ENCODE measurements at places on chromosomes 12 and 14.

DNA sequence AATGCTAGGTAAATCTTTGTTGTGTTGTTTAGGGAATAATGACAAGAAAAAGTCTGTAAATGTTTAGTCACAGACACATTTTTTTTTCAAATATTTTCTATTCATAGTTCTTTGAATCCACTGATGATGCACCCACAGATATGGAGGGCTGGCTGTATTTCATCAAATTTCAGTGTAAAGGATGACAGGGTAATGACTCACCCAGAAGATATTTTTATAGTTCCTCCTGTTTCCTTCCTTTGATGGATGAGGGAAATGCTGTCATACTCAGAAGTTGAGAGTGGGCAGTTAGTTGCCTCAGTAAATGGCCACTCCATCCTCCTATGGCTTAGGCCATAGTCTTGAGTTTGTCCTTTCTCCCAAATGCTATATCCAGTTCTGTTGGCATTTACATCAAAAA lies 76.9 kb upstream of the REP15 start:
- DNase-seq = no peak

- no peak for DNase-seq
Measured at GRCh38 chr12:113267621-113268020, 46.4 kb downstream of the TPCN1 start.

- DNase-seq = no peak
Measured at GRCh38 chr14:30996892-30997659, 28.4 kb upstream of the AP4S1 start.

- DNase-seq = no peak
Measured at GRCh38 chr12:12946686-12947355, 5.1 kb downstream of the GPRC5D start.

DNA sequence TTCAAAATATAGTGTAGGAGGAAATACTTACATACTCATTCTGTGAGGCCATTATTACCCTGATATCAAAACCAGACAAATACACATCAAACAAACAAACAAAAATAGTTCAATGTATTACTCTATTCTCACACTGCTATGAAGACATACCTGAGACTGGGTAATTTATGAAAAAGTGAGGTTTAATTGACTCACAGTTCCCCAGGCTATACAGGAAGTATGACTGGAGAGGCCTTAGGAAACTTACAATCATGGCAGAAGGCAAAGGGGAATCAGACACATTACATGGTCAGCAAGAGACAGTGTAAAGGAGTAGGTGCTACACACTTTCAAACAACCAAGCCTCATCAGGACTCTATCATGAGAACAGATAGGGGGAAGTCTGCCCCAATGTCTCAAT lies 1023.2 kb downstream of the TMTC2 start:
- DNase-seq = no peak

DNA sequence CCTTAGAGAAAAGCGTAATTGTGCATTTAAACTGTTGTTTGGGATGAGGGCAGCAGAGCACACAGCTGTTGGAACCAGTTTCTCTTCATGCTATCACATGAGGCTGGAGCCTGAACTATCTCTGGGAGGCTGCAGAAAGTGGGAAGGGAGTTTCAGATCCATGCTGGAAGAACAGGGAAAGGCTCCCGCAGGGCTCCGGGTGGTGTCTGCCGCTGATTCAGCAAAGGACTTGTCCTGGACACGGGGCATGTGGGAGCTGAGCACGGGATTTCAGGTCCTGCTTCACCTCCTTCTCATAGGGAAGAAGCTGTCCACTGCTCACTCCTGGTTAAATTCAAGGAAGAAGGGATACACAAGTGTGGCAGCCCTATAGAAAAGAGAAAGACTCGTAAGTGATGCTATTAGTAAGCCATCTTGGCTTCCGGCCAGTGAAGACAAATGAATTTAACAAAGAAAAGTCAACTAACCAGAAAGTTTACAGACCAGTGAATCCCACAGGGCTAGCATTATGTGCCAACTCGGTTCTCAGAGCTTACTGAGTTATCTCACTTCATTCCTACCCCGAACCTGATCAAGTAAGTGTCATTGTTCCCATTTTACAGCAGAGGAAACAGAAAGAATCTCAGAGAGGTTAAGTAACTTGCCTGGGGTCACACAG lies 6.7 kb upstream of the FZD10 start:
- DNase-seq = no peak

- no peak for DNase-seq
Measured at GRCh38 chr14:87961246-87961645, 31.7 kb downstream of the GALC start.

GRCh38 chr12:114679452-114679875 lies 4.5 kb downstream of the TBX3 start:
- no peak for DNase-seq

DNA sequence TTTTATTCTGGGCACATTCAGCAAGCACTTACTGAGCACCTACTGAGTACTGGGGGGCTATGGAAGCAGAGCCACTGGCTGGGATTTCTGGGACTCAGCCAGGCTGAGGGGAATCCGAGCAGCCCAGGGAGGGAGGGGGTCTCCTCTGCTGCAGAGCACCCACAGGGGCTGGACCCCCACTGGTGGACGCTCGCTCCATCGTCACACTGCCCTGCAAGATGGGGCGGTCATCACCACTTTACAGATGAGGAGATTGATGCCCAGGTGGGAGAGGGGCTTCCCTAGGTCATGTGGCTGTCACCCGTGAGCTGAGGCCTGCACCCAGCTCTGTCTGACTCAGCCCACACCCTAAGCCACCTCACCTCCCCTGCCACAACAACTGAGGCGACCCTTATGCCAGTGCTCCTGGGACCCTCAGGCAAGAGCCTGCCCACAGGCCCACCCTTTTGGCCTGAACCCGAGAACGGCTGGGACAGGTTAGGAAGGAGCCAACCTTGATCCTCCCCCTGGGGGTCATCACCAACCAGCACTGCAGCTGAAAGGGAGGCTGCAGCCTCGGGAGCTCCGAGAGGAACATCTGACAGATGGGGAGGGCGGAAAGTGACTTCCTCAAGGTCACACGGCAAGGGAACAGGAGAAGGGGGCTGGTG lies 74.4 kb downstream of the SERPINA3 start:
- DNase-seq = no peak

- no peak for DNase-seq
Measured at GRCh38 chr12:18363321-18363720, 102.0 kb downstream of the PIK3C2G start.

DNA sequence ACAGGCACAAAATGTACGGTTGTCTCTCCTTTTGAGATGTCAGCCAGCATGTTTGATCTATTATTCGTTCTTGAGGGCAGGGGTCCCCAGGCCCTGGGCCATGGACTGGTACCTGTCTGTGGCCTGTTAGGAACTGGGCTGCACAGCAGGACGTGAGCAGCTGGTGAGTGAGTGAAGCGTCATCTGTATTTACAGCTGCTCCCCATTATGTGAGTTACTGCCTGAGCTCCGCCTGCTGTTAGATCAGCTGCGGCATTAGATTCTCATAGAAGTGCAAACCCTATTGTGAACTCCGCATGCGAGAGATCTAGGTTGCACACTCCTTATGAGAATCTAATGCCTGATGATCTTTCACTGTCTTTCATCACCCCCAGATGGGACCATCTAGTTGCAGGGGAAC lies 41.4 kb upstream of the SCN8A start:
- no peak for DNase-seq

DNA sequence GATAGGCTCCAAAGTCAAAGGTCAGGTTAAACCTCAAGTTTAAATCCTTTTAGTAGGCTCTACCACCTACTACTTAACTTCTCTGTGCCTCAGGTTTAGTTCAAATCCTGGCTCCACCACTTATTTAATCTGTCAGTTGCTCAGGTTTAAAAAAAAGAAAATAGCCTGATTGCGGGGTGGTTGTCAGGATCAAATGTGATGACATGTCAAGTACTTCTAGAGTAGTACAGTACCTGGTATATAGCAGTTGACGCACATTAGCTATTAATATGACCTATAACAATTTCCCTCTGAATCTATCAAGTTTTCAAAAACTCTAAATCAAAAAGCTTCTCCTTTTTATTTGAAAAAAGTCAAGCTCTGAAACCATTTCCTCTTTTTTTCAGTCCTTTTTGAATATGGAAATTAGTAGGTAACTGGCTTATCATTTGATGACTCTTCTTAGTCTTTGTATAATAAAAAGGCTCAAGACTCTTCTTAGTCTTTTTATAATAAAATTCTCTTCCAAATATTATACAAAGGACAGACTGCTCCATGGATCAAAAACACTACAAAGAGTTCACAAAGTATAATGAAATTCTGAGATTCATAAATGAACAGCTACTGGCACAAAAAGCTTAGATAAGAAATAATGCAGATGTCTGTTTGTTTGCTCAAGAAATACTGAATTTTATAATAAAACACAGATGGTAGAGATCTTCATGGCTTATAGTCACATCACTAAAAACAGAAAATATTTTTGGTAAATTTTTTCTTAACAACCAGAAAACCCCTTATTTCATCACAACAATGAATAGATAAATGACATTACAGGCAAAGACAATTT lies 5.0 kb downstream of the OSBPL8 start:
- DNase-seq = no peak

GRCh38 chr14:73324533-73324932 lies 87.2 kb downstream of the PAPLN start:
- no peak for DNase-seq

DNA sequence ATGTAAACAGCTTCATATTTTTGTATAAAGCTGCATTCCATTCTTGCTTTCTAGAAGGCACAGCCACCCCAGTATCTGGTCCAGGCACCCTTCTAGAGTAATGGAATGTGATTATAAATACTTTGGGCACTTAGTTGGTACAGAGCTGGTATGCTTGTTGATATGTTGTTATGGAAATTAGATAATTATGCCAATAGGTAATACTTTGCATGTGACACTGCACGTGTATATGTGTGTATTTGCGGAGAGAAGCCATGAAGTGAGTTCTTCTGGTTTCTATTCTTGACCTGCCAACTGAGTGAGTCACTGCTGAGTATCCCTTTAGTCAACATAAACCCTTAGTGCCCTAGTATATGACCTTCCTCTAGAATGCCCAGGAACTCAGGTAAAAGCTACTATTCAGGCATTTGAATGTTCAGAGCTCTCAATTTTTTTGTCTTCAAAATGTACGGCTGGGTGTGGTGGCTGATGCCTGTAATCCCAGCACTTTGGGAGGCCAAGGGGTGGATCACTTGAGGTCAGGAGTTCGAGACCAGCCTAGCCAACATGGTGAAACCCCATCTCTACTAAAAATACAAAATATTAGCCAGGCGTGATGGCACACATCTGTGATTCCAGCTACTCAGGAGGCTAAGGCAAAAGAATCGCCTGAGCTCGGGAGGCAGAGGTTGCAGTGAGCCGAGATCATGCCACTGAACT lies 6.2 kb upstream of the TCP11L2 start:
- no peak for DNase-seq

DNA sequence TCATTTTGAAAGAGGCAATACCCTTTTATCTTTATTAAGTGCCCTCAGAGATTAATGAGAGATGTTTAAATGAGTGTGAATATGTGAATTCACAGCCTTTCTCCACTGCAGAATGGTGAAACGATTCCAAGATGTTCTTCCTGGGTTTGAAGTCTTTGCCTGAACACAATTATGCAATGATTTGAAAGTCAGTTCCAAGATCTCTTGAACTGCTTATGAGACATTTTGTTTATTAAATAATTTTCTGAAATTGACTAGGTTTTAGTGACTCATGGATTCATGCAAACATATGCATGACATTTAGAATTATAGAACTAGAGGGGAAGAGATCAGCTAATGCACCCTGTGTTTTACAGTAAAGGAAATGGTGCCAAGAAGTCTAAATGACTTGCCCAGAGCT lies 118.1 kb upstream of the SLC38A2 start:
- no peak for DNase-seq

DNA sequence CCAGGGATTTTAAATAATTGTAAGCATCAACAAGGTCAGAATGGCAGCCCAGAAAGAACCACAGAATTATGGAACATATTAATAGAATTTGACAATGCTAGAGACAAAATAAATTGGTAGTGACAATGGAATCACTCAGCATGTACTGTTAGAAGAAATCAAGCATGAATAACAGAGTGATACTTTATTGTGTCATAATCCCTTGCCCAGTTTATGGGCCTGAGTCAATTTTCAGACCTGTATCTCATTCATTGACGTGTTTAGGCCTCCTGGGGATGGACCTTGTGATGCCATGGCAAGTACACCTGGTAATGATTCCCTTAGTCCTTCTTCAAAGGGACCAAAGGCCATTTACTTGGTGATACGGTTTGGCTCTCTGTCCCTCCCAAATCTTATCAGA lies 12.8 kb upstream of the CCDC91 start:
- no peak for DNase-seq

GRCh38 chr14:68816183-68816942 lies 23.5 kb upstream of the ZFP36L1 start:
- DNase-seq = peak; percentile 81

DNA sequence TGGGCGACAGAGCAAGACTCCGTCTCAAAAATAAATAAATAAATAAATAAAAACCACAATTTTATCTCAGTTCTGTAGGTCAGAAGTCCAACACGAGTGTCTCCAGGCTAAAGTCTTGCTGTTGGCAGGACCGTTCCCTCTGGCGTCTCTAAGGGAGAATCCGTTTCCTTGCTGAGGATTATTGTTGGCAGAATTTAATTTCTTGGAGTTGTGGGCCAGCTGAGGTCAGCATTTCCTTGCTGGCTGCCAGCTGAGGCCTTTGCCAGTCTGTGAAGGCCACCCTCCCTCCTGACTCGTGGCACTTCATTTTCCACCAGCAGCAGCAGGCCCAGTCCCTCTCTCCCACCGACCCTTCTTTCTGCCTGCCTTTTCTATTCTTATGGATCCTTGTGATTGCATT lies 17.2 kb downstream of the PSMC1 start:
- DNase-seq = no peak

DNA sequence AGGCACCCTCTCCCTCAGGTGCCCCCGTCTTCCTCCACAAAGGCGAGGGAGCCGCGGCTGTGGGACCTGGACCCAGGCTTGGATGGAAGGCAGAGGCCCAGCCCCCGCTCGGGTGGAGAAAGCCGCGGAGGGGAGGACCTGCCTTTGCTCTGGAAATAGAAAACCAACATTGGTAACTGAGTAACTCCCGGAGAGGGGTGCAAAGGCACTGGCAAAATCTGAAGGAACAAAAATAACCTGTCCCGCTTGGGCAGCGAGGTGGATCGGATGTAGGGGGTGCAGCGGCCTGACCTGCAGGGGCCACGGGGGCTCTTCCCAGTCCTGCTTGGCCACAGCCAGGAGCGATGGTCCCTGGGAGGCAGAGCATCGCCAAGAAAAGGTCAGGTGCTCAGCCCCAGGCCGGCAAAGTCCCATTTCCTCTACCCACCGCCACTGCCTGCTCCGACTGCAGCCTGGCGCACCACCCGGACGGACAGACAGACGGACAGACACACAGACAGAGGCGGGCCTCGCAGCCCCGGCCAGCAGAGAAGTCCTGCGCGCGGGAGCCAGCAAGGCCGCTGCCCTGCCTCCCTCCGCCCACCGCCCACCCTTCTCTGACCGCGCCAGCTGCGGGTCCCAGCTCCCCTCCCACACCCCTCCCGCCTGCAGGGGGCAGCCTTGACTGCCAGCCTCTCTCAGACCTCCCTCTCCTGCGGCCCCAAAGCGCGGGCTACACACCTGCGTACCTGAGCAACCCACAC lies 21.4 kb upstream of the TMEM106C start:
- DNase-seq = peak; percentile 12

- DNase-seq = no peak
Measured at GRCh38 chr14:60226298-60226697, 22.7 kb upstream of the PPM1A start.

- no peak for DNase-seq
Measured at GRCh38 chr14:64235652-64236640, 58.2 kb downstream of the ESR2 start.

- peak; percentile 37 for DNase-seq
Measured at GRCh38 chr14:53109105-53110041, 43.8 kb downstream of the DDHD1 start.

GRCh38 chr14:93493054-93493453 lies 62.3 kb downstream of the UNC79 start:
- no peak for DNase-seq
